Foreskin fibroblast (primary cell): ENCODE measurements at places on chromosomes 11 and 22.

DNA sequence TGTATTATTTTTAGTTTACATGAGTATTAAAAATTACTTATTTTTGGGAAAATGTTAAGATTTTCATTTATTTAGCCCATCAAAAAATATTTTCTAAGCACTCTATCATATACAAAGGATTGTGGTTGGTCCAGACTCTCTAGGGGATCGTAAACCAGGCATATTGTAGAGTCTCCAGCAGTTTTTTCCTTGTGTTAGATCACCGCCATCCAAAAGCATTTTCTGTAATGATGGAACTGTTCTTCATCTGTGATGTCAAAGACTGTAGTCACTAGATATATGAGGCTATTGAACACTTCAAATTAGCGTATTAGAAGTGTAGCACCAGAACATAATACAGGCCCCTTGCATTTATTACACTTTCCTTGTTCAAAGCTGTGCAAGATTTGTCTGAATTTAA is 154.9 kb downstream of the SBF2 start:
- DNase-seq, result no peak

DNA sequence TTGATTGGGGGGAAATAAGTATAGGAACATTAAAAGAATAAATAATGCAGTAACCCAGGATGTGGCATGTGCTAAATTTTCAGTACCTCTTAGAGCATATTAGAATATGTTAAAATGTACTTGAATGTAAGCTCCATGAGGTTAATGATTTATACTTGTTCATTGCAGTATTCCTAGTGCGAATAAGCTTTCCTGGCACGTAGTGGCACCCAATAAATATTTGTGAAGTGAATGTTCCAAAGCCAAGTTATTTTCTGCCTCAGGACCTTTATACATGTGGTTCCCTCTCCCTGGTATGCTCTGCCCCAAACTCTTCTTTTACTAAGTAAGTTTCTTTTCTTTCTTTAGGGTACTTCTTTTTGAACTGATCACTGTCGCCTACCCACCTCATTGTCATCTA is 118.8 kb downstream of the DBX1 start:
- no peak for DNase-seq

- DNase-seq, result no peak
Measured at GRCh38 chr11:41659985-41660384, 200.5 kb upstream of the LRRC4C start.

GRCh38 chr11:72534371-72535193 is 100.3 kb upstream of the CLPB start:
- peak; percentile 31 for DNase-seq

GRCh38 chr22:29747832-29748231 is 19.0 kb downstream of the ZMAT5 start:
- DNase-seq, result no peak

DNA sequence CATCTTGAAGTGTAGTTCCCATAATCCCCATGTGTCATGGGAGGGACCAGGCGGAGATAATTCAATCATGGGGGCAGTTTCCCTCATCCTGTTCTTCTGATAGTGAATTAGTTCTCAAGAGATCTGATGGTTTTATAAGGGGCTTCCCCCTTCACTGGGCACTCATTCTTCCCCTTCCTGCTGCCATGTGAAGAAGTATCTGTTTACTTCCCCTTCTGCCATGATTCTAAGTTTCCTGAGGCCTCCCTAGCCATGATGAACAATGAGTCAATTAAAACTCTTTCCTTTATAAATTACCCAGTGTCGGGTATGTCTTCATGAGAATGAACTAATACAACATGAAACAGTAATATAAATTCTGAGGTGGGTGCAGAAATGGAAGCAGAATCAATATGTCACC is 12.1 kb upstream of the SPTBN2 start:
- no peak for DNase-seq

GRCh38 chr22:25758316-25758715 is 16.3 kb downstream of the MYO18B start:
- no peak for DNase-seq

DNA sequence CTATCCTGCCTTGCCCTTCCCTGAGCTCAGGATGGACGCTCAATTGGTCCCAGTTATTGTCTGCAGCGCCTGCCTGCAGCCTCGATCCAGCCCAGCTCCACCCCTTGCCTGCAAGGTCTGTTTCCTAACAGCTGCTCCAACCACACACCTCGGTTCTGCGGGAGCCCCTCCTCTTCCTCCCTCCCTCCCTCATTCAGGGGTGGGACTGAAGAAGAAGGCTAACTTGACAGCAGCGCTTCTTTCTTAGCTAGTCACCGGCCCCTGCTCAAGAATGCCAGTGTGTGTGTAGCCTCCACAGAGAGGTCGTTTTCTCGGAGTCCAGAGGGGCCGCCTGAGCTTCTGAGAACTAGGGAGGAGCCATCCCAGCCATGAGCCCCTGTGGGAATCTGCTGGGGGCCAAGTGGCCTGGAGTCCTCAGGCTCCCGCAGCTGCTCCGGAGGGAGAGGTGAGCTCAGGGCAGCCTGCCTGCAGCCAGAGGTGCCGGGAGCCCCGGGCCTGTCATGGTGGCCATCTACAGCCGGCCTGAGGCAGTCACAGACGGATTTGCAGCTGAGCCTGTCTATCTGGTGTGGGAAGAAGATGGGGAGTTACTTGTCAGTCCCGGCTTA is 36.1 kb downstream of the LIMK2 start:
- DNase-seq, result peak; percentile 94

DNA sequence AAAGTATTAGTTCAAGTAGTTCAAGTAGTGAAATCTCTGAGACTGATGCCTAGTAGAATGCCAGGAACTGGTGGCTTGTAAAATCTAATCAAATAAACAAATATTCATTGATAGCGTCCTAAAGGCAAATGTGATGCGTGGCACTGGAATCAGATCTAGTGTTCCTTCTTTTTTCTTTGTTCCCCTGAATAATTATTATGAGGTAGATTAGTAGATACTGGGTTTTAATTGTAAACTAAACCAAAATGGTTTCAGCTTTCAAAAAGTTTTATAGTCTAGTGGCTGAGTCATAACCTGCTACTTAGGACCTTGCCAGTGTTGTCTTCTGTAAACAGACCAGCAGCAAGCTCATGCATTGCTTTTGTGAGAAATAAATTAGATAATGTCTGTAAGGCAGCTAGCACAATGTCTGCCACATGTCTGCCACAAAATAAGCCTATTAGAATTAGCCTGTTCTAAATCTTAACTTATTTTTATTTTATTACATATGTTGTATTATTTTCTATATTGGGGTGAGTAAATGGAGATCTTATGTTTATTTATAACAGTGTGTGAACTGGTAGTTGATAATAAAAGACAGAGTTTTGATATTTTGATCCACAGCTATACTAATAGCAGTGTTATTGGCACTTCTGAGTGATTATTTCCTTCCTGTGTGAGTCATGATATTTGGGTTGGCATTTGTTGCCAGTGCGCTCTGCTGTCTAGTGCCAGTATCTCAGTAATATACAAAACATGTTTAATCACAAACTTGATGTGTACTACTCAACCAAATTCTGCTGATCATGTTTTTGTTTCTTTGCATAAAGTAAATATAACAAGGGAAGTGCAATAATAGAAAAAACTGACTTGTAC is 135.7 kb downstream of the TMEM135 start:
- DNase-seq, result peak; percentile 60

DNA sequence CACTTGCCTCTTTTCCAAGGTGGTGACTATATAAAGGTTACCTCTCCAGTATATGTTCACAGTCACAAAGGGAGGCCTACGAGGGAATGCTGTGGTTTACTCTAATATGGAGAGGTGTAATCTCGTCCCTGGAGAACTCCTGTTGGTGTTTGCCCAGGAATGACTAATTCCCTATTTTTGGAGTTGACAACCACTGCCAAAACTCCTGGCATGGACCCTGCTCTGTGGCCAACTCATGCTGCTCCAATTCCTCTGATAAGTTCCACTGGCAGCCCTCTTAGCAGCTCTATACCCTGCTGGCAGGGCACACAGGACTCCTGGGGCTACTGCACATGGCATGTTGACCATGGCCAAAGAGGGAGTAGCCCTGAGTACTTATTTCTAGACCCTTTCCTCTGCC is 418.7 kb upstream of the ANO5 start:
- no peak for DNase-seq

GRCh38 chr11:115276799-115277198 is 227.4 kb downstream of the CADM1 start:
- no peak for DNase-seq

- no peak for DNase-seq
Measured at GRCh38 chr11:83601914-83602527, 315.9 kb upstream of the CCDC90B start.

DNA sequence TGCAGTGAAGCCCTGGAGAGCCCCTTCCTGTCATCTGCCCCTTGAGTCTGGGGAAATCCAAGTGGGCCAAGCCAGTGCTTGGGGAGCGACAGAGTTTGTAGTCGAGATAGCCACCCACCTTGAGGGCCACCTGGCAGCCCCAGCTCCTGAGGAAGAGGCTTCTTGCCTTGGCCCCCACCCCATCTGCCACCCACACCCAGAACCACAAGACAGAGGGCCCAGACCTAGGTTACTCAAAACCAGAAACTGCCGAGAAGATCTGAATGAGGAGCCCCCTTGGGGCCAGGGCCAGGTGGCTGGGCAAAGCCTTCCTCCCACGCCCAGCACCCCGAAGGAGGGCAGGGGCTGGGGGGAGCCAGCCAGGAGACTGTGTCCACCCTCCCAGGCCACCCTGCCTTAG is 18.8 kb upstream of the PRR5 start:
- DNase-seq, result no peak

GRCh38 chr11:33539751-33540150 is 160.9 kb downstream of the C11orf91 start:
- peak; percentile 58 for DNase-seq

DNA sequence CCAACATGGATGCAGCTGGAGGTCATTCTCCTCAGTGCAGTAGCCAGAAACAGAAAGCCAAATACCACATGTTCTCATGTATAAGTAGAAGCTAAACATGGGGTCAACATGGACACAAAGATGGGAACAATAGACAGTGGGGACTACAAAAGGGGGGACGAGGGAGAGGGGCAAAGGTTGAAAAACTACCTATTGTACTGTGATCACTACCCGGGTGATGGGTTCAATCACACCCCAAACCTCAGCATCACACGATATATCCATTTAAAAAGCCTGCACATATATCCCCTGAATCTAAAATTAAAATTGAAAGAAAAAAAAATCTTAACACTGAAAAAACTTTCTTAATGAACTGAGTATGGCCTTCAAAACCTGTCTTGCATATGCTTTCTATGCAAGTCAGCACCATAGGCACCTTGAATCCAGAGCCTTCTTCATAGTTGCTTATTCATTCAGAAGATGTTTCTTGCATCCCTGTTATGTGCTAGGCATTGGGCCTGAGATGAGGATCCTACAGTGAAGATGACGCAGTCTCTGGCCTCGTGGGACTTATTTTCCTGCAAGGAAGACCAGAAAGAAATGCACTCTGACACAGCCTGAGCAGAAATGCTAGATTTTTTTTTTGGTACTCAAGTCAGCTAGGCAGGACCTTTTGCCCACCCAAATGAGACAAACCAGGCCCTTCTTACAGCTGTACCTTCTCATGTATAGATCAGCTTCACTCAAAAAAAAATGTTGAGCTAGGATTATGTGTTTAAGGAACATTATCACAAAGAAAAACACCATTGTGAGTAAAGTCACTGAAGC is 21.0 kb downstream of the NNMT start:
- DNase-seq, result no peak

- DNase-seq, result no peak
Measured at GRCh38 chr22:50425179-50425916, 49.5 kb downstream of the SBF1 start.

GRCh38 chr11:62728171-62728988 is at the start of gene TTC9C:
Gene TTC9C, plus strand, starts transcription at chr11:62728486. Its CDS starts 363 bp downstream, at chr11:62728849.
- DNase-seq, result peak; percentile 83

GRCh38 chr11:127114035-127114434 is 113.5 kb upstream of the KIRREL3 start:
- DNase-seq, result no peak

GRCh38 chr11:102385085-102386007 is 38.3 kb downstream of the BIRC2 start:
- DNase-seq, result no peak

- no peak for DNase-seq
Measured at GRCh38 chr11:111320728-111321568, 22.6 kb downstream of the POU2AF3 start.

- DNase-seq, result no peak
Measured at GRCh38 chr11:67556244-67556643, 27.4 kb upstream of the GSTP1 start.

DNA sequence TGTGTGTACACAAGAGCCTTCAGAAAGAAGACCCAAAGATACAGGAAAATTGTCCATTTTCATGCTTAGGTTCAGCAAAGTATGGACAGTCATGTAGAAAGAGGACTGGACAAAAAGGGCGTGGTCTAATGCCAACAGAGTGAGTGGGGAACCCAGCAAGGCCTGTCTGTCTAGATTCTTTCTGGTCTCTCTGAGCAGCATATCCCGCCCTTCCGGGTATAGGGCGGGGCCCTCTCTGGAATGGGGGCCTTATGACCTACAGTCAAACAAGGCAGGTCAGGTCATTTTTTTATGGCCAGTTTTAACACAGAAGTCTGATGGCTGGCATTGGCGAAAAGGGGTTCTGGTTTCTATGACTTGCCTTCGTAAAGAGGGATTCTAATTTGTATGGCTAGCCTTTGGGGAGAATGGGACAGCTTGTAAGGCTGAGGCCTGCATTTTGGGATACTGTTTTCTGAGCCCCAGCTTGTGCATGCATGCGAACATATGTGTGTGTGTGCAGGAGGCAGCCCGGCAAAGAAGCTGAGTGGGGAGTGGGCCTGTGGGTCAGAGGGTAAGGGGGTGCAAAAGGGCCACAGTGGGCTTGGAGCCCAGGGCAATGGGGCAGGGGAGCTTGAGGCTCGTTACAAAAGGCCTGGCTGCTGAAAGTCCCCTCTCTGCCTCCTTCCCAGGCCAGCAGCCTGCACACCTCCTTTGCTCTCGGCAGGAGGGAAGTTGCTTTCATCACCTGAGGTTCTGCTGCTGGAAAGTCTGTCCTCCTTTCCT is 130.5 kb upstream of the B3GAT1 start:
- no peak for DNase-seq

- no peak for DNase-seq
Measured at GRCh38 chr11:67983951-67984350, 19.9 kb downstream of the UNC93B1 start.

- DNase-seq, result peak; percentile 28
Measured at GRCh38 chr11:78733031-78733430, 158.4 kb upstream of the NARS2 start.

GRCh38 chr22:20128619-20128901 is 3.0 kb upstream of the ZDHHC8 start:
- DNase-seq, result no peak

DNA sequence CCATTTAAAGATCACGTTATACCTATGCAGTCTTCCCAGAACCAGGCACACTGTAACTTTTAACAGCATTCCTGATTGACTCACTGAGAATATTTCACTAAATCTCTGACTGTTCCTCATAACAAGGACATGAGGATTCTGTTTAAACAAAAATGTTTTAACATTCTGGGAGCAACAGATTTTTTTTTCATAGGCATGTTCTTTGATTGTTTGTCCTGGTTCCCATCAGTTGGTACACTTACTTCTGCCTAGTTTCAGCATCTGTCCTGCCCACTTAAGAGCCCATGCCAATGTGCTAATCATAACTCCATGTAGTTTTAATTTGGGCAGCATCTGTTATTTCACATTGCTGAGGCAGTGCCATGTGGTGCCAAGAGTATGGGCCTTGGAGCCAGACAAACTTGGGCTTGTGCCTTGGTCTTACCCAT is 138.5 kb upstream of the CTSC start:
- DNase-seq, result peak; percentile 51
